Activated T-cell treated with anti-CD3 and anti-CD28 coated beads, Interleukin-2, amount 50 U/mL, for 72 hours (primary cell): ENCODE measurements at places on chromosomes 1 and 21. TPM values are rescaled to one million over a fixed set of nuclear protein-coding genes. Genes with fewer than 3 reads are reported as not detected.

DNA sequence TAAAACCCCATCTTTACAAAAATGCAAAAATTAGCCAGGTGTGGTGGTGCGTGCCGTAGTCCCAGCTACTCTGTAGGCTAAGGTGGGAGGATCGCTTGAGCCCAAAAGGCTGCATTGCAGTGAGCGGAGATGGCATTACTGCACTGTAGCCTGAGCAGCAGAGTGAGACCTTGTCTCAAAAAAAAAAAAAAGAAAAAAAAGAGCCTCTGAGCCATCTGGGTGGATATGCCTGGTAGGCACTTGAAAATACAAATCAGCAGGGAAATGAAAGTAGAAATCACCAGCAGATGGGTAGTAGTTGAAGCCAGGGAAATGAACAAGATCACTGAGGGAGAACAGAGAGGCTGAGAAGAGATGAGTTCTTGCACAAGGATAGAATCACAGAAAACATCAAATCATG lies 131.0 kb upstream of the HMCN1 start:
- H3K27ac ChIP-seq, result no peak overlapping the region
- DNase-seq, result no peak
- H3K36me3 ChIP-seq, result no peaks in the 10 kb centered on the region
- no peaks in the 10 kb centered on the region for H3K4me1 ChIP-seq
- no peaks in the 10 kb centered on the region for H3K27me3 ChIP-seq
- H3K4me3 ChIP-seq, result no peak overlapping the region

DNA sequence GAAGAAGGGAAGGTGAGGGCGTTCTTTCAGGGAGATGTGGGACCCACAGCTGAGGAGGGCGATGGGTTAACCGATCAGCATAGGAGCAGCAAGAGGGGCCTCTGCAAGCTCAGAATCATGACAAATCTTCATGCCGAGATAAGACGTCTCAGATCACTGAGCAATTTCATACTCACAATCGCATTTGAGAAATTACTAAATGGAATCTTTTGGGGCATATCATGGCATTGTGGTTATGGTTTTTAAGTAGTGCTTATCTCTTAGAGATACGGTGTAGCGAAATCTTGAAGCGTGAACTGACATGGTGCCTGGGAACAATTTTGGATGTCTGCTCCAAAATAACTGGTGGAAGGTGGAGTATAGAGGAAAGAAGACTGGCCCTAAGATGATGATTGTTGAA lies 6.2 kb downstream of the TNNT2 start:
- no peaks in the 10 kb centered on the region for H3K4me1 ChIP-seq
- peaks cover 44% of the 10 kb centered on the region for H3K27me3 ChIP-seq
- H3K4me3 ChIP-seq, result no peak overlapping the region

- H3K27me3 ChIP-seq, result no peaks in the 10 kb centered on the region
- H3K4me1 ChIP-seq, result peaks cover 10% of the 10 kb centered on the region
- no peak for DNase-seq
- H3K36me3 ChIP-seq, result no peaks in the 10 kb centered on the region
- H3K4me3 ChIP-seq, result no peak overlapping the region
Observed at GRCh38 chr1:214326406-214326805, 45.4 kb downstream of the SMYD2 start.

GRCh38 chr1:67749844-67750690 lies 65.1 kb downstream of the GADD45A start:
- peaks cover 50% of the 10 kb centered on the region for H3K4me1 ChIP-seq
- H3K27ac ChIP-seq, result no peak overlapping the region
- no peak overlapping the region for H3K4me3 ChIP-seq
- no peaks in the 10 kb centered on the region for H3K36me3 ChIP-seq
- no peak for DNase-seq

GRCh38 chr1:30316056-30316455 lies 407.3 kb downstream of the MATN1 start:
- no peaks in the 10 kb centered on the region for H3K4me1 ChIP-seq
- H3K27ac ChIP-seq, result no peak overlapping the region
- H3K36me3 ChIP-seq, result no peaks in the 10 kb centered on the region

DNA sequence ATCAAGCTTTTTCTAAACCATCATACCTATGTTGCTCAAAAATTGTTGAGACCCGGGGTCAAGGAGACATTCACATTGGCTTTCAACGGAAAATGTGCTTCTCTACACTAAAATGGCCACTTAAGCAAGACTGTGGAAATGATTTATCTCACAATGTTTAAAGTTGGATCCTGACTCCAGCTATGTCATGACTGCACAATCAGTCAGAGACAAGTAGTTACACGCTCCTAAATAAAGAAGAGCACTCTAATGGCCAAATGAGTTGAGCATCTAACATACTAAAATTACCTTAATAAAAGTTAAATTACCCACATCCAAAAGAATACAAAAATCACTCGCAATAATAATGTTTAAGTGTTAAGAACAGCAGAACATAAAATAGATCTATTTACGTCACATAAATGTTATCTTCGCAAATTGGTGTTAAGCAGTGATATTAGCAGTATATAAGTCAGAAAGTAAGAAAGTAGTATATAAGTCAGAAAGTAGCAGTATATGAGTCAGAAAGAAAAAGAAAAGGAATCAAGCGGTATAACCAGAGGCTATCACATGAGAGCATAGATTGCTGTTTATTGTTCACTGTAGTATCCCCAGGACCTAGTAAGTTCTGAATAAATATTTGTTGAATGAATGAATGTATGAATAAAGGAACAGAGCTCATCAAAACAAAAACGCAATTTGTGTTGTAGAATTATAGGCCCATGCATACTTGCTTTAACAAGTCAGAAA lies 28.4 kb downstream of the ZNF281 start:
- no peaks in the 10 kb centered on the region for H3K27me3 ChIP-seq
- no peak overlapping the region for H3K27ac ChIP-seq
- no peak for DNase-seq
- peaks cover 14% of the 10 kb centered on the region for H3K4me1 ChIP-seq
- H3K36me3 ChIP-seq, result no peaks in the 10 kb centered on the region

DNA sequence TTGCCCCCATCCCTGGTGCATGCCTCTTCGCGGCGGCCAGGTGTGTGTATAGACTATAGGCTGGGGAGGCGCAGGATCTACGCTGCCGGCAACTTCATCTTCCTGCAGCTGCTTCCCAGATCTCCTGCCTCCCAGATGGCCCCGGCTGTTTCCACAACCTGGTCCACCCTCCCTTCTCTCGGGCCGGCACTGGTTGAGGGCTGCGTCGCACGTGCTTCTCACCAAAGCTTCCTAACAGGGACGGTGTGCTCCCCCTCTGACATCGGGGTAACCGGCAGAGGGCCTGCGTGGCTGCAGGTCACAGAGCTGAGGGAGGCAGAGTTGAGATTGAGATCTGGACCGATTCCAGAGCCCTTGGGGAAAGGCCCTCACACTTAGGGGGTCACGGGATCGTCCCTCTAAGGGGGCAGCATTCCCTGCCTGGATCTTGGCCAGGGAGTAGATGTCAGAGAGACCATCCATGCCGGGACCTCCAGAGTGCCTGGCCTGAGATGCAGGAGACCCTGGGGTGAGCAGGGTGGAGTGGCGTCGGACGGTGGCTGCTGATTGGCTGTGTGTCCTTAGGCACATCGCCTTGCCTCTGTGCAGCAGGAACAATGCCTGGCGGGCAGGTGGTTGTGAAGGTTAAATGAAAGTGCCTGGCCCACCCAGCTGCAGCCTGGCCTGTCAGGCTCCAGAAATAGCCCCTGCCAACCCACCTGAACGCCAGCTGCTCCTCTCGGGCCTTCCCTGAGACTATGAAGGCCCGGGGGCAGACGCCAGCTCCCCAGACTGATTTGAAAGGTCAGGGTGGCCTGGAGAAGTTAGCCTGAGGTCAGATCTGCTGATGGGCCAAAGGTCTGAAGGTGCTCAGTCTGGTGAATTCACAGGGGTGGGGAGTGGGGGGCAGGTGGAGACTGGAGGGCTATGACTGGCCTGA lies 6.1 kb upstream of the MASP2 start:
- peaks cover 7% of the 10 kb centered on the region for H3K36me3 ChIP-seq
- no peak for DNase-seq
- no peaks in the 10 kb centered on the region for H3K27me3 ChIP-seq

DNA sequence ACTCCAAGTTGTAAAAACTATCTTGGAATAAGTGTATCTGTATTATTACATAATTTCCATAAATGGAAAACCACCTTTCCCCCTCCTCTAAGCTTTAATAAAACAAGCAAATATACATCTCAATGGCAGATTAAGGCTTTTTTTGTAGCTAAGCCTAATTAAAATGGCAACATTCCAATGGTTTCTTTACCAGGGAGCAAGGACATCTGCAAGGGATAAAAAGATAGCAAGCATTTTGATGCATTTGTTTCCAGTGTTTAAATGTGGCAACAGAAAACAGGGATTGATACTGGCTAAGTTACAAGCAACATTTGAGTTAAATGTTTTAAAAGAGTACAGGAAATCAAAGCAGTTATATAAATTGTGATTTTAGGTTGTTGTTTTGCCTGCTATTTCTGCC lies 1012.7 kb downstream of the ADGRL2 start:
- no peaks in the 10 kb centered on the region for H3K4me1 ChIP-seq
- no peaks in the 10 kb centered on the region for H3K36me3 ChIP-seq
- H3K27ac ChIP-seq, result no peak overlapping the region
- DNase-seq, result no peak

- no peaks in the 10 kb centered on the region for H3K4me1 ChIP-seq
- no peaks in the 10 kb centered on the region for H3K27me3 ChIP-seq
- H3K27ac ChIP-seq, result no peak overlapping the region
- no peaks in the 10 kb centered on the region for H3K36me3 ChIP-seq
Observed at GRCh38 chr1:17596186-17596585, 56.7 kb downstream of the ARHGEF10L start.

DNA sequence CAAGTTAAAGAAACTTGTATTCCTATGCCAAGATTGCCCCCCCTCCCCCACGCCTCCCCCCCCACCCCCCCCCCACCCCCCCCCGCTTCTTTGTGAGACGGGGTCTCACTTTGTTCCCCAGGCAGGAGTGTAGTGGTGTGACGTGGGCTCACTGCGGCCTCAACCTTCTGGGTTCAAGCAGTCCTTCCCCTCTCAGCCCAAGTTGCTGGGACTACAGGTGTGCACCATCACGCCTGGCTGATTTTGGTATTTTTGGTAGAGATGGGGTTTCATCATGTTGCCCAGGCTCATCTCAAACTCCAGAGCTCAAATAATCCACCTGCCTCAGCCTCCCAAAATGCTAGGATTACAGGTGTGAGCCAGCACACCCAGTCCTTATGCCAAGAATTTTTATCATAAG lies 136.6 kb downstream of the POU2F1 start:
- H3K27me3 ChIP-seq, result no peaks in the 10 kb centered on the region
- H3K4me3 ChIP-seq, result no peak overlapping the region
- DNase-seq, result no peak
- H3K4me1 ChIP-seq, result no peaks in the 10 kb centered on the region

DNA sequence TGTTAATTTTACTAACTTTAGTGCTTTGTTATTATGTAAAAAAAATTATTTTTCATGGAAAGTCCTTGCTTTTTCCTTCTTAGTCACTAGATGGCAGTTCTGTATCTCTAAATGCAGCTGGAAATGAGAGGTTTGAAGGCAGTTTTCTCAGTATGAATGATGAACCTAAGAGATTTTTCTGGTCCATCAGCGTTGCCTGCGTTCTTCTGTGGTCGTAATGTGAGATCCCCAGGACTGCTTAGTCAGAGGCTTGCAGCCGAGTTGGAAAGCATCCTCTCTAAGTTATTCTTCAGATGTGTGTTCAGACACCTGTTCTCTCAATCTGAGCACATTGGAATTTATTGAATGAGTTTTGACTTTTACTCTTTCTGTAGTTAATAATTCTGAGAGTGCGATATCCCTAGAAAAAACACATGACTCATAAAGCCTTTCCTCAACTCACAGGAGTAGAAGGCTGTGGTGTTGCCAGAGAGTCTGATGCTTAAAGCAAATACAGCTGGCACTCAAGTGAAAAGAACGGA lies 99.3 kb downstream of the FMN2 start:
- peaks cover 7% of the 10 kb centered on the region for H3K4me1 ChIP-seq
- H3K4me3 ChIP-seq, result no peak overlapping the region
- no peak for DNase-seq

GRCh38 chr1:235002706-235003300 lies 125.8 kb downstream of the TOMM20 start:
- peaks cover 18% of the 10 kb centered on the region for H3K36me3 ChIP-seq
- H3K4me1 ChIP-seq, result peaks cover 47% of the 10 kb centered on the region
- no peak overlapping the region for H3K27ac ChIP-seq
- no peak for DNase-seq

GRCh38 chr1:26771643-26772321 lies 16.0 kb upstream of the PIGV start:
- peaks cover 36% of the 10 kb centered on the region for H3K4me1 ChIP-seq
- DNase-seq, result no peak
- H3K27ac ChIP-seq, result peak overlapping the region; percentile 87
- no peak overlapping the region for H3K4me3 ChIP-seq
- H3K27me3 ChIP-seq, result no peaks in the 10 kb centered on the region

- H3K27ac ChIP-seq, result no peak overlapping the region
- no peaks in the 10 kb centered on the region for H3K27me3 ChIP-seq
- H3K4me3 ChIP-seq, result no peak overlapping the region
- H3K36me3 ChIP-seq, result no peaks in the 10 kb centered on the region
Observed at GRCh38 chr1:10680487-10680886, 116.0 kb downstream of the CASZ1 start.

- H3K4me3 ChIP-seq, result no peak overlapping the region
- DNase-seq, result no peak
- H3K27me3 ChIP-seq, result no peaks in the 10 kb centered on the region
- H3K4me1 ChIP-seq, result peaks cover 30% of the 10 kb centered on the region
- H3K27ac ChIP-seq, result no peak overlapping the region
Observed at GRCh38 chr1:16918371-16918770, 3.4 kb upstream of the CROCC start.

- no peak for DNase-seq
- peak overlapping the region; percentile 81 for H3K27ac ChIP-seq
- H3K4me3 ChIP-seq, result peak overlapping the region; percentile 88
- no peaks in the 10 kb centered on the region for H3K36me3 ChIP-seq
- peaks cover 61% of the 10 kb centered on the region for H3K4me1 ChIP-seq
- H3K27me3 ChIP-seq, result no peaks in the 10 kb centered on the region
Observed at GRCh38 chr1:6360117-6360496, 33.5 kb downstream of the ACOT7 start.

Gene SLC37A1
- 37.6 TPM for total RNA-seq

Gene AMY1B
- total RNA-seq, result not detected

Gene LRRC71
- total RNA-seq, result not detected

Gene RAP1GAP
- total RNA-seq, result 1.2 TPM

Gene CFHR2
- not detected for total RNA-seq
